CD4-positive, alpha-beta T cell treated with Interleukin-15 for 1 hour (primary cell): ENCODE measurements at places on chromosomes 2 and 18.
A peak's percentile ranks its signal among the peaks of the same experiment; 100 is the strongest.

GRCh38 chr2:34670482-34670881, 1071.4 kb upstream of the FAM98A start:
- no peak for DNase-seq

- no peak for DNase-seq
Measured at GRCh38 chr2:103294420-103294819, 532.6 kb downstream of the TMEM182 start.

GRCh38 chr2:82524826-82525225, 1934.3 kb downstream of the SUCLG1 start:
- no peak for DNase-seq

DNA sequence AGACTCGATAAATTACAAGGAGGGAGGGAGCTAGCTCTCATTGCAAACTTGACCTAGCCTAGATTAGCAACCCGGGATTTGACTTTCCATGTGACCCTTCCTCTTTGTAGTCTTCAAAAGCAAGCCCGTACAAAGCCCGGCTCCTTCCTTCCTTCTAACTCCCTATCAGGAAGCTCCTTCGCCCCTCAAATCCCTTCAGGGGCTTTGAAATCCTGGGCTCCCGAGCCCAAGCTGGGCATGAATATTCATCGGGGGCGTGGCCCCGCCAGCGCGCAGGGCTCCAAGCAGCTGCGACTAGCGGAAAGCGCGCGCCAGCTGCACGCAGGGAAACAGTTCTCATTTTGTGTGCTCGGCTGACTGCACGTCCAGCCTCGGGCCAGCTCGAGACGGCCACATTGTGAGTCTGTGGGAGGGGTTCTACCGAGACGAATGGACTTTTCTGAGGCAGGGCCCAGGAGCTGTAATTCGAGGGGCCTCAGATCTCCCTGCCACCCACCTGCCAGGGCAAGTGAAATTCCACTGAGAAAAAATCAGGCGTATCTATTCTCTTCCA, 84.0 kb upstream of the PELI1 start:
- peak; percentile 60 for DNase-seq

- DNase-seq: no peak
Measured at GRCh38 chr2:105180491-105180972, 61.0 kb upstream of the GPR45 start.

DNA sequence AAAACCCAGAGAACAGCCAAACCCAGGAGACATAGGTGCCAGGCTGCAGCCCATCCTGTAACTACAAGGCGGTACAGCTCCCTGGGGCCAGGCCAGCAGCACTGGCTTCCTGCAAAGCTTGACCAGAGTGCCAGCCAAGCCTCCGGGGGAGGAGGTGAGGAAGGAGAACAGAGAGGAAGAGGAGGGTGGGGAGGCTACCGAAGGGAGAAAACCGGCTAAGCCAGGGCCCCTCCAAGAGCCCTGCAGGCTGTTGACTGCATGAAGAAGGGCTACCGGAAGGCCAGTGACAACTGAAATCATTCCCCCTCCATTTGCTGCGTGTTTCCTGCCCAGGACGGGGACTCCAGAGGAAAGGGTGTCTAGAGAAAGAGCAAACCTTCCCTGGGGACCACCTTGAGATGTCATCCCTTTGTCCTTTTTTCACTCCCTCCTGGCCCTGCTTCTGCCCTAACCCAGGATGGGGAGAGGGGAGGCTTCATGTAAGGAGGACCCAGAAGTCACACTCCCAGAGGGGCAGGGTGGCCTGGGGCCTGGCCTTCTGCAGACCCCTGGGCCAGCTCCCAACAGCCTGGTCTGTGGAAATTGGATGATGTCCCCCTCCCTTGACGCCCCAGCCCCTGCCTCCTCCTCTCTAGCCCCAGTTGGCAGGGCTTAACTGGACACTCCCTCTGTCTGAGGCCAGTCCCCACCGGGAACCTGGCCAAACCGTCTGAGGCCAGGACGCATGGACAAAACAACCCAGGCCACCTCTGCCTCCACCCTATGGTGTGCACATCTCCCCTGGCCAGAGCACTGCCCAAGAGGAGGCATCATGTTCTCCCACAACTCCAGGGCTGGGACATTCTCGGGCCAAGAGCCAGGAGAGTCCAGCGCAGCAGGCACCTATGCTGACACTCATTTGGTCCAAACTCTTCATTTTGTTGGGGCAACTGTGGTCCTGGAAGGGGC, 207.8 kb downstream of the CYP26B1 start:
- no peak for DNase-seq

GRCh38 chr2:47283659-47284058, 119.3 kb upstream of the MSH2 start:
- no peak for DNase-seq

GRCh38 chr18:10052871-10053270, 139.1 kb downstream of the VAPA start:
- no peak for DNase-seq

DNA sequence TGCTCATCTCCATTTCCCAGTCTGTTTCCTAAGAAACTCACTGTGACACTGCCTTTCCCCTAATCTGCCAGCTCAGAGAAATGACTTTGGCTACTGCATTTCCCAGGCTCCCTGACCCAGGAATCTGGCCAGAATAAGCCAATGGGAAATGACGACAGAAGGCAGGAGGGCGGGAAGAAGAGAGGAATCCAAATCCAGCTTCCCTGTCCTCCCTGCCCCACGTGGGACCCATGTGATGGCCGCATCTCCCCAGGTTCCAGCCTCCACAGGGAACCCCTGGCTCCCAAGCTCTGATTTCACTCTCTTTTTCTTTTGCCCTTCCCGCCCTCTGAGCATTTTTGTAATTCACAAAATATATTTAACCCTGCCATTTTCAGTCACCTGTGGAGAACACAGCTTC, 37.8 kb upstream of the RAB12 start:
- DNase-seq: no peak

- no peak for DNase-seq
Measured at GRCh38 chr2:157874997-157875640, 1.0 kb downstream of the ACVR1 start.

- DNase-seq: no peak
Measured at GRCh38 chr18:30623401-30624065, 419.0 kb downstream of the DSC3 start.

GRCh38 chr2:196162586-196163175, 8.7 kb downstream of the STK17B start:
- no peak for DNase-seq

GRCh38 chr2:130728007-130728454, 839 bp upstream of the GPR148 start:
- peak; percentile 33 for DNase-seq

- DNase-seq: no peak
Measured at GRCh38 chr18:28974504-28974903, 797.6 kb upstream of the CDH2 start.

- DNase-seq: no peak
Measured at GRCh38 chr2:168816369-168816768, 13.9 kb downstream of the NOSTRIN start.

- no peak for DNase-seq
Measured at GRCh38 chr2:207200136-207200535, 34.4 kb upstream of the KLF7 start.

- DNase-seq: peak; percentile 48
Measured at GRCh38 chr2:174607989-174608865, 10.6 kb upstream of the WIPF1 start.

DNA sequence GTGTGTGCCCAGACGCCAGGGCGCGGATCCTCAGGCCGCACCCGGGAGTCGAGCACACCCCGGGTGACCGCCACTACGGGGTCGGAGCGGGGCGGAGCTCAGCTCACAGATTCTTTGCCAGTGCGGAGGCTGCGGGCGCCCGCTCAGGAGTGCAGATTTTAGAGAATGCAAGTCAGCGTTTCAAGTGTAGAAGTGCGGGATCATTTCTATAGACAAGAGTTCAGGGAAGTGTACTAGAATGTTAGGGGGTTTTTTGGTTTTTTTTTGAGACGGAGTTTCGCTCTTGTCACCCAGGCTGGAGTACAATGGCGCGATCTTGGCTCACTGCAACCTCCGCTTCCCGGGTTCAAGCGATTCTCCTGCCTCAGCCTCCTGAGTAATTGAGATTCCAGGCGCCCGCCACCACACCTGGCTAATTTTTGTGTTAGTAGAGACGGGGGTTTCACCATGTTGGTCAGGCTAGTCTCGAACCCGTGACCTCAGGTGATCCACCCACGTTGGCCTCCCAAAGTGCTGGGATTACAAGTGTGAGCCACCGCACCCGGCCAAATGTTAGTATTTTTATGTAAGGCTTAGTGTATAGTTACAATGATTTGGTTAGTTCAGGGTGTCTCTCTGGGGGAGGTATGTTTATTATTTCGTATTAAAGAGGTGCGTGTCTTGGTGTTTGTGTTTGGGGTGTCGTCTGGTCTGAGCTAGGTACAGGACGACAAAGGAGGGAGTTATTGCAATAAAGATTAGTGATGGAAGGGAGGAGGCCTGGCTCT, 619 bp upstream of the FAM168B start:
- no peak for DNase-seq

- DNase-seq: no peak
Measured at GRCh38 chr18:37502036-37502435, 63.6 kb downstream of the CELF4 start.

- no peak for DNase-seq
Measured at GRCh38 chr18:7429831-7430230, 137.3 kb upstream of the PTPRM start.
